ENCODE measurements at places on chromosomes 3 and 15.

DNA sequence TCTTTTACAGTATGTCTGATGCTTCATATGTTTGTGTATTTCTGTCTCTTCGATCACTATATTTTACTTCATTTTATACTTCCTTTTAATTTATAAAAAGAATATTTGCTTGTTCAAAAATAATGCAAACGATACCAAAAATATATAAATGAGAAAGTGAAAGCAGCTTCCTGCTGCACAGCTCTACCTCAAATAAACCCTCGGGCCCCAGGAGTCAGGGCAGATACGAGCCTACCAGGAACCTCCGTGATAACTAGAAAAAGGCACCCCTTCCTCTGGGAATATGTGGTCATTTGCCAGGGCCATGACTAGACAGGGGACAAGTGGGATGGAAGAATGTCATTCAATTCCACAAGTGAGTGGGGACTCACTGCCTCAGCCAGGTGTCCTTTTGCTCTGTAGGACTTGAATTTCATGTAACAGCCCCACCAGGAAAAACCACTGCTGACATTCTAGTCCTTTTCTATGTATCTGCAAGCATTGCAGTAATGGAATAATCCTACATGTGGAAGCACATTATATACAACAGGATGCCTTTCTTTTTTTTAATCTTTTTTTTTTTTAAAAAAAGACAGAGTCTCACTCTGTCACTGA lies 133.3 kb downstream of the SUCLG2 start:
- no peak for DNase-seq

GRCh38 chr3:152113413-152113812 lies 155.3 kb upstream of the MBNL1 start:
- DNase-seq: no peak

DNA sequence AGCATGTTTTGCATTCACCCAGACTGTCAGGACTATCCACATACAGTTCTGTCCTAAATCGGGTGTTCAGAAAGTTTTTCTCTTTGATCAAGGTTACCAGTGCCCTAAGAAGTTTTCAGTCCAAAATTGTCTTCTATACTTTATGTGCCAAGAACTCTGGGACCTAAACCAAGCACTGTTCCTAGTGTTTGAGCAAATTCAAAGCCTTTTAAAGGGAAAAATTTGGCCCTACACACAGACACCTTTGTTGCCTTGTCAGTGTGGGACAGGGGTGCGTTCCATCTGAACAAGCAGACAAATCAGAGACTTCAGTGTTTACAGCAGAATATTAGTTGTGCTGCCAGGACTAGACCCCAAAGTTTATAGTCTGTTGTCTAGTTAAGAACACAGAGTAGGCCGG lies 50.6 kb downstream of the DGKG start:
- no peak for DNase-seq

GRCh38 chr3:15496341-15496664 lies 25.2 kb downstream of the COLQ start:
- DNase-seq: no peak

- DNase-seq: no peak
These were observed 14.3 kb downstream of the ZBTB38 start for GRCh38 chr3:141382571-141382970.

DNA sequence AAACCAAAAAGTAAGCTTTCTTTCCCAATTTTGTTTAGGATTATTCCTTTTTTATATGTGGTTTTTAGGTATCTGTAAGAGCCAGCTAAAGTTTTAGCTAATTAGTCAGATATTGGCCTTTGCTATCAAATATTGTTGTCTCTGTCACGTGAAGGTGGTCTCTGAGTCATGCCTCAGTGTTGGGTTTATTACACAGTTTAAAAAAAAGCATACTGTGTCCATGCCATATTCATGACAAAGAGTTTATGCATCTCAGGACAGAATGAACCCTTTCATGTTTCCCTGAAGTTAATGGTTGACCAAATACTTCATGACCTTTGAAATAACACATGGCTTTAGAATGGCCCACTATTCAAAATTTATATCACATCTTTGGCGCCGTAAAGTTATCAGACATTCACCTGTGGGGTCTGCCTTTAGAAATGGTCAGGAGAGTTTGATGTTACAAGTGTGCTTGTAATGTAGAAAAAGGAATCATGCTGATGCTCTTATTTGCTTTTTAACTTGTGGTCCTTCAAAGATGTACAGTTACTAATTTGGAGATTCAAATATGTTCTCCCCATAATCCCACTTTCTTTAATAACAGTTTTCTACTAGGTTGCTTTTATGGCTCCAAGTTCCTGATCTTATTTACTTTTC lies 101.5 kb downstream of the MYRIP start:
- DNase-seq: no peak

- DNase-seq: no peak
These were observed 12.6 kb downstream of the SLC24A1 start for GRCh38 chr15:65634356-65634755.

DNA sequence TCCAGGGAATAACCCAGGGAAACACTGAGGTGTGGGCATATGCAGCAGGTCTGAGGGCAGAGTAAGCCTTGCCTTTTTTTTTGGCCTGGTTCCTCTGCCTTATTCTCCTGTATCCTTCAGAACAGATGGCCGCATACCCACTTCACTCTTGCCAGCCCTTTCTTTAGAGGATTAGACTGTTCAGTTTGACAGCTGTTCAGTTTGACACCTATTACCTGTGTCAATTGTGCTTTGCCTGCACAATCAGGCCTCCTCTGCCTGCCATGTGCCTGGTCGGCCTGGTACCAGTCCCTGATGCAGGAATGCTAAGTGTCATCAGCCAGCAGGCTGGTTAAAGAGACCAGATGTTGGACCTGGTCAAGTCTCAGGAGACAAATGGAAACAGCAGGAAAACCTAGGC lies 22.3 kb downstream of the TM6SF1 start:
- no peak for DNase-seq

DNA sequence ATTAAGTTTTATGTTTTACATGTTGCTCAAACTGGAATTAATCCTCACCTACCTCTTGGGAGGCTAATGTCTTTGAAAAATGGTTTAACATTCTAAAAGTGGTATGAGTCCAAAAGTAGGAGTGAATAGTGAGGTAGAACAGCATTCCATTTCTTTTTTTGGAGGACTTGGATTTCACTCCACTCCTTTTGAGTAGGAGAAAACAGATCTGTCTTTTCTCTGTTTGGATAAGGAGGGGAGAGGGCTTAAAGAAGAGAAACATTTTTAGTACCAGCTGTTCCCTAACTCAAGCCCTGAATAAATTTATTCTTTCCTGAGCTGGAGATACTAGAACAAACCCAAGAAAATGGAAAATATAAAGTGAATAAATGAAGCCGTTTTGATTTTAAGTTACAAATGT lies 687.9 kb downstream of the MECOM start:
- no peak for DNase-seq

- no peak for DNase-seq
These were observed 67.1 kb upstream of the CDV3 start for GRCh38 chr3:133506215-133506901.

GRCh38 chr3:85594676-85595075 lies 635.9 kb downstream of the CADM2 start:
- DNase-seq: no peak

- no peak for DNase-seq
These were observed 77.2 kb downstream of the OSBPL10 start for GRCh38 chr3:31903686-31904431.

DNA sequence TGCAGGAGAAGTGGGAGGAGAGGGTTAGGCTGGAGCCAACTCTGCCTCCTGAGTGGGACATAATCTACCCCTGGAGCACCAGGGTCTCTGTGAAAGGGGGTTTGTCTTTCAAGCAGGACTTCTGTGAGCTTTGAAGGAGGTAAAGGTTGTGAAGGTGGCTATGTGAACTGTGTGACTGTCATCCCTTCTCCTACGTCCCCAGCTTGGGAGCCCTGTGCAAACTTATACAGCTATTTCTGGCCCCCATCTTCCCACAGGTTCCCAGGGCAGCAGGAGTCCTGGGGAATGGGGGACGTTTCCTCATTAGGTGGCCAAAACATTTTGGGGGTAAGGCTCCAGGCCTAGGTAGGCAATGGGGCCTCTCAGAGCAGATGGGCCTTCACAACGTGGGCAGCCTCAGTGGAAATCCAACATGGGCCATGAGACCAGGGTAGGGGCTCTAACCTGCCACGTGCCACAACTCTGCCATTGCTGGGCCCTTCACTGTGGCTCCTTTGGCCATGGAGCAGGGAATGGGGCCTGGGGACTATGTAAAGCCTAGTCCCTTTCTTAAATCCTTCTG lies 3.5 kb downstream of the VIPR1 start:
- no peak for DNase-seq

DNA sequence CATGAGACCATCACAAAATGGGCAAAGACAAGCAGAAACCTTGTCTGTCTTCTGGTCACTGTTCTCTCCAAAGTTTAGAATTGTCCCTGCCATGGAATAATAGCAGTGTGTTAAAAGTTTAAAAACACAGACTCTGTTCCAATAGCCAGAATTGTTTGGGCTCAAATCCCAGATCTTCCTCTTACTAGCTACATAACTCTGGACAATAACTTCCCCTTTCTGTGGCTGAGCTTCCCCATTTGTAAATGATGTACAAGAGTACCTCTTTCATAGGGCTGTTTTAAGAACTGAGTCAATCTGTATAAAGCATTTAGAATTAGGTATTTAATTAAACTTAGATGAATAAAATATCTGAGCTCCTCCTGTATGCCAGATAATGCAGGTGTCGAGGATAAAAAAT lies 623.0 kb downstream of the NTRK3 start:
- no peak for DNase-seq

- no peak for DNase-seq
These were observed 5.8 kb downstream of the TLE3 start for GRCh38 chr15:70091726-70092463.

Data from cortex of kidney (tissue), 1 donor.